ENCODE measurements at places on chromosomes 6 and 20. TPM values are rescaled to one million over a fixed set of nuclear protein-coding genes. Genes with fewer than 3 reads are reported as not detected.

The BMP7 gene
- not detected for total RNA-seq

GRCh38 chr6:162313922-162314660 is 413.5 kb downstream of the PRKN start:
- no peak overlapping the region for H3K4me3 ChIP-seq
- no peak overlapping the region for H3K27ac ChIP-seq
- no peaks in the 10 kb centered on the region for H3K36me3 ChIP-seq
- H3K27me3 ChIP-seq: no peaks in the 10 kb centered on the region
- no peak for DNase-seq
- H3K4me1 ChIP-seq: no peaks in the 10 kb centered on the region

GRCh38 chr6:138996524-138996923 is 8.5 kb upstream of the REPS1 start:
- no peaks in the 10 kb centered on the region for H3K36me3 ChIP-seq
- DNase-seq: no peak
- H3K4me3 ChIP-seq: no peak overlapping the region
- no peaks in the 10 kb centered on the region for H3K27me3 ChIP-seq
- no peak overlapping the region for H3K27ac ChIP-seq
- peaks cover 49% of the 10 kb centered on the region for H3K4me1 ChIP-seq

GRCh38 chr20:8216375-8217200 is 84.5 kb downstream of the PLCB1 start:
- no peak for DNase-seq
- H3K27ac ChIP-seq: no peak overlapping the region
- H3K27me3 ChIP-seq: no peaks in the 10 kb centered on the region
- H3K4me3 ChIP-seq: no peak overlapping the region
